ENCODE measurements at places on chromosomes 4 and X. TPM values are rescaled to one million over a fixed set of nuclear protein-coding genes. Genes with fewer than 3 reads are reported as not detected.

Gene STARD8
- total RNA-seq, result 10.3 TPM

Gene PAGE4
- not detected for total RNA-seq

Gene P2RY8
- not detected for total RNA-seq

Gene GABRE
- 3.7 TPM for total RNA-seq

Gene ANK2
- 0.18 TPM for total RNA-seq

Gene PPP2R3B
- total RNA-seq, result 18.7 TPM

Gene TXK
- 0.04 TPM for total RNA-seq

Gene GLRA2
- not detected for total RNA-seq

Gene USP17L27
- total RNA-seq, result not detected

Gene PNMA6F
- total RNA-seq, result not detected

Gene EOLA2
- 26.3 TPM for total RNA-seq
